Renal cortical epithelial cell (primary cell): ENCODE measurements at places on chromosomes 2 and 18.

GRCh38 chr2:181991171-181991885 is 5.7 kb downstream of the PPP1R1C start:
- no peak for DNase-seq

GRCh38 chr18:2325308-2325849 is 245.9 kb downstream of the METTL4 start:
- peak; percentile 15 for DNase-seq

DNA sequence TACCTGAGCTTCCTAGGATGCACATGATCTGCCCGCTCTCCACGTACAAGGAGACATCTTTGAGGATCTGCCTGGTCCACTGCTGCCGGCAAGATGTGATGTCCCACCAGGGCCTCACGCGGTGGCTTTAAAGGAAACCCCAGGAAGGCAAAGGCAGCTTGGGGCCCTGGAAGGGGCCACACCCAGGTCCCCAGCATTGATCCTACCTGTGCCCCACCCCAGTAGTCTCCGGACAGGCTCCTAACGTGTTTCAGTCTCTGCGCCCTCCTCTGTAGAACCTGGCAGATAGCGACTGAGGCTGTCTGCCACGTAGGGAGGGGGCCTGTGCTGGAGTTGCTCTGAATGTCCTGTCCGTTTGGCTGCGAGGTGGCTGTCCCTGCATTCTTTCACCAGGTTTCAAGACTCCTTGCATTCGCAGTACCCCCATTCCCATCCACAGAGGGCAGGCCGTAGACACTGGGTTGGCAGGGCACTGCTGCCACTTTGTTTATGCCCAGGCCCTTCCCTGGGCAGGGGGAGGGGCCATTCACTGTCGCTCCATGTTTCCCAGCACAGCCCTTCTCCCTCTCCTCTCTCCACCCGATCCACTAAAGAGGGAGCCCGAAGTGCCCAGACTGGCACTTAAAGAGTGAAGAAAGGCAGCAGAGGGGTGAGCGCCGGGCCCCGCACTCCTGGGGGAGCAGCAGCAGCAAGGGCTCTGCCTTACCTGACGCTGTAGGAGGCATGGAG is 644 bp downstream of the ABCG5 start:
- DNase-seq = no peak

DNA sequence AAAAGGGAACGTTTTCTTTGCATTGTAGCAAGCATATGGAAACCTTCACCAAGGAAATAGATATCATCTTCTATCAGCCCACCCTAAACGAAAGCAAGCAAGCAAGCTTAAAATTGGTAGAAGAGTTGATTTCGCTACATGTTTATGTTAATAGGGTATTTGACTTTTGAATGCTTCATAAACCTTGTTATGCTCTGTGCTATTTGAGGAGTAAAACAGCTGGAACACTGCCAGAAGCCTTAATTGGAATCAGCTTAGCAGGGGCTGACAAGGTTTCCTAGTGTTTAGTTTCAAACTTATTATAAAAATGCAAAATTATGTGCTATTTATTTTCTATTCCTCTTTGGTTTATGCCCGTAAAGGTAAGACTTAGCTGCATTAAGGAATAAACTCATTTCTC is 70.6 kb upstream of the LINC00305 start:
- DNase-seq = peak; percentile 11

- DNase-seq = peak; percentile 2
Measured at GRCh38 chr2:204072443-204073324, 136.1 kb downstream of the ICOS start.

- no peak for DNase-seq
Measured at GRCh38 chr2:151691631-151692030, 42.6 kb downstream of the NEB start.

- DNase-seq = no peak
Measured at GRCh38 chr2:147777394-147777793, 67.4 kb upstream of the ACVR2A start.

GRCh38 chr2:164069540-164069939 is 333.7 kb upstream of the FIGN start:
- DNase-seq = no peak

DNA sequence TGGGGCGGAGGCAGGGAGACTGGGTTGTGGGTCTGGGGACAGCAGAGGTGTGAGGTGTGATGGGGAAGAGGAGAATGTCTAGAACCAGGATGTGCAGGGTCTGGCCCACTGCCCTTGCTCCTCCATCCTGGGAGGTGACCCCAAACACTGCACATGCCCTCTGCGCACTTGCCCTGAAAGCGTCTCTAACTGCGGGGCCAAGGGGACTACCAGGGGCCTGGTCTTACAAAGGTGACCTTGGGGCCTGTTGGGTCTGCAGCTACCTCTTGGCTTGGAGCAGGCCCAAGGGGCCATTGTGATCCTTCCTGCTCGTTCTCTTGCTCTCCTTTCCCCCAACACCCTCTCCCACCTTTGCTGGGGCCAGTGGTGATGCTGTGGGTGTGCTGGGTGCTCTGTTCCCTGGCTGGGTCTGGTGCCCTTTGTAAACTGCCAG is 48.0 kb upstream of the FAHD2A start:
- DNase-seq = no peak

- DNase-seq = peak; percentile 76
Measured at GRCh38 chr18:12811191-12811950, 72.7 kb downstream of the PTPN2 start.

DNA sequence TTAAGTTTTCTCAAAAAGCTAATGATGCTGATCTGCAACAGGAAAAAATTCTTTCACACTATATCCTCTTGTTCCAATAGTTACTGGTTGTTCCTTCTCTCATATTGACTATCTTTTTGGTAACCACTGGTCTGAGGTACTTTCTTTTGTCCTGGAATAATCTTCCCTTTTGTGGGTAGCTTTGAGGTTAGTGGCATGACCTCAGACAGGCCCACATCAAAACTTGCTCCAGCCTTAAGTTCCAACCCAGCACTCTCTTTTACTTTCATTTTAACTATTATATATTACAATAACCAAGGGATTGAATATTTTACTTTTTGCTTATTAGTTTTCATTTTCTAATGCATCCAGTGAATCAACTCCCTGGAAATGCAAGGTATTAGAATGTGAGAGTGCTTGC is 9.5 kb downstream of the REG1A start:
- DNase-seq = no peak

- DNase-seq = no peak
Measured at GRCh38 chr2:175431101-175431946, 249.8 kb upstream of the ATP5MC3 start.

DNA sequence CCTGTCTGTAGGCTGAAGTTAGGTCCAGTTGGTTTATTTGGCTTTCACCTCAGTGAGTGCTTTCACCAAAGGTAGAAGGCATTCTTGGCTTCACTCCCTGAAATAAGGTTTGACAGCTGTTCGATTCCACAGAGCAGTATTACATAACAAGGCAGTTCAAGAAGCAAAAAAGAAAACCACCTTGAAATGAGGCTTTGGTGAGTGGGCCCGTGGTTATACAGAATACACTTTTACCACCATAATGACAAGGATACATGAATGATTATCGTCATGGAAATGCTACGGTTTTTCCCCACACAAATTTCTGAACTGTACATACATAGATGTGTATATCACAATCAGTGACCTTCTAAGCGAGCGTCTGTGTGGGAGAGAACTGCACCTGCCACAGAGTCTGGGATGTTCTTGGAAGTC is 80.0 kb upstream of the CHRNA1 start:
- no peak for DNase-seq

DNA sequence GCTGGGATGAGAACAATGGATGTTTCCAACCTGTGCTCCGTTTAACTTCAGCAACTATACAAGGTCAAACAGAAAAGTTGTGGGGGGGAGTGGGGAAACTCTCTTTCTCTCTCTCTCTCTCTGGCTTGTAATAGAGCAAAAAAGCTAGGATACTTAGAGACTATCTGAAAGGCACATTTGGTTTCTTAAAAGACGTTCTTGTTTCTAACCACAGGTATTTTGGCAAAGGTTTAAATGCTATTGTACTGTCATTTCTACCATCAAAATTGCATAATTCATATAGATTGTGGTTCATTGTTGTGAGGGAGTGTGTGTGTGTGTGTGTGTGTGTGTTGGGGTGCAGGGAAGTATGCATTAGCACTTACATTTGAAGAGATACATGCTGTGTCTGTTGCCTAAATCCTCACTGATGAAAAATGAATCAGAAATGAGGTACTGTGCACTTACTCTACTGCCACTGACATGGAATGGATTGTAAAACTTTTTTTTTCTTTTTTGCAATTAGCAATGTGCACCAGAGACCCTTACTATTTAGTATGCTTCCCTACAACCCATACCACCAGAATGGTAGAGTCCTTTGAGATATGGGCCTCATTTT is 841.0 kb upstream of the PIK3C3 start:
- no peak for DNase-seq

DNA sequence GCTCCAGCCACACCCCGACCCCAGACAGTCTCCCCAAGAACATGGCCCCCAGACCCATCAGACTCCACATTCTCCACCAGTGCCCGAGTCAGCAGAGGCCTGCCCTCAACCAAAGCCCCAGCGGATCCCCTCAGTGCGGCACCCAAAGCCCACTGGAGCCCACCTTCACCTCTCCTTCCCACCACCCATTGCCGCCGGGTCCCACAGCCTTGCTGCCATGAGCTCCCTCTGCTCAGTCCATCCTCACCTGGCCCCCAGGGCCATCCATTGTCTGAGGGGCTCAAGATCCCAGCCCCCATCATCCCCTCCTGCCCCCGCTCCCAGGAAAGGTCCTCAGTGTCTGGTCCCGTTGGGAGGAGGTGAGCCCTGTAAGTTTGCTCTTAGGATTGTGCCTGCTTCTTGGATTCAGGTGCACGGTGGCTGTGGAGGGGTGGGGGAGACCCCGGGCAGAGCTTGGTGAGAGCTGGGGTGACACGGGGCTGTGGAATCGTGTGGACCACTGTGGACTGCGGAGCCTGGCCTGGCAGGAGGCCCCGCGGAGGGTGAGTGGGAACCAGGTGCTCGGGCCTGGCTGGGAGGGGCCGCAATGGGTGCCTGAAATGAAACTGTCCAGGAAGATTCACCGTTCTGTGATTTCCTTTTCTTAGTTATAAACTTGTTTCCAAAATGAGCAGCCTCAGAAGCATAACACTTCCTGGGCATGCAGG is 32.7 kb upstream of the GPC1 start:
- no peak for DNase-seq

GRCh38 chr2:144668493-144669110 is 148.7 kb upstream of the ZEB2 start:
- DNase-seq = no peak

- DNase-seq = no peak
Measured at GRCh38 chr18:68842951-68843350, 45.1 kb downstream of the CCDC102B start.

GRCh38 chr2:148965623-148966437 is 72.7 kb upstream of the LYPD6B start:
- DNase-seq = no peak

DNA sequence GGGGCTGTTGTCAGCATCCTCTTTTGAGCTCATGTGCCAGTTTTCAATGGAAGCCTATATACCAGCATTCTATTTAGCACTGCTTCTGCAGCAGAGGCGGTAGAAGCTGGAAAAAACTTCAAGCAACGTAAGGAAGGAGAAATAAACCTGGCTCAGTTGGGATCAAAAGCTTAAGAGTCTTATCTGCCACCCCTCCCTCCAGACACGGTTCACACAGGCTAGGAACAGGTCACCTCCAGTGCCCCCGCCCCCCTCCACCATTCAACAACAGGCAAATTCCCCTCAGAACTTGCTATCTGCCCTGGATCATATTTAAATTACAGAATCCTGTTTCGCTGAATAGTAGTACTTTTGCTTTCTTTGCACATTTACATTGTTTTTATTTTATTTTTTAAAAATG is 384.8 kb upstream of the PKDCC start:
- no peak for DNase-seq

DNA sequence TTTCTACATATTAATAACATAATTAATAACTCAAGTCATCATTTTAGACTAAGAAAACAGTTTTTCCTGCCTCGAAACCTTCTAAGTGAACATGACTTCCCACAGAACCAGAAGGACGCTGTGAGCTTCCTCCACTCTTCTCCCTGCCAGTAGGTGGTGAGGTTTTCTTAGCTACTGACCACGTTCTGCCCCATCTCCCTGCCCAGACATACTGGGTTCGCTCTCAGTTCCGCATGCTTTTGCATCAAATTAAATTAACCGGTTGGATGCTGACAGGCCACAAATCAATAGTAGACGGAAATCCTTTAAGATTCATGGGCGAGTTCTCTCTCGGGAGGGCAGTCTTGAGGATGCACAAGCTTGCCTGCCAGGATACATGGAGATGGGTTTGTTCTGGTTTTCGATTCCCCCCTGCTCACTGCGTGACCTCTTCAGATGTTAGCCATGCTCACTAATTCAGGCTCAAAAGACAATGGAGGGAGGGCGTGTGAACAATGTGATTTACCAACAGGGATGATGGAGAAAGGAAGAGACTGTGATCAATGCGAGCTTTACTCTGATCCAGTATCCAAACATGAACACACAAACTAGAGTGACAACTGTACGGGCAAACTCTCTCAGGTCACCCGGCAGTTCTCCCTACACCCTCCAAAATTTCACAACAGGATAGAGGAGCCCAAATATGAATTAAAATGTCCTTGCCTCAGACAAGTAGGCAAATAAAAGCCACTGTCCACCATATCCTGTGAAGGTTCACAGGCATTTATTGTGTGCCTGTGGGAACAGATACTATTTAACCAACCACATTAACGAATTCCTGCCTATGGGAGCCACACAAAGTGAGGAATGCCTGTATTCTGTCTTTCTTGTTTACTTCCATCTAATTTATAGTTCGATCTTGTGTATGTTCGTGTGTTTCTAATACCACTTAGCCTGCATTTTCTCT is 375.7 kb downstream of the EIPR1 start:
- DNase-seq = peak; percentile 17

GRCh38 chr2:65073879-65074565 is 17.8 kb downstream of the CEP68 start:
- DNase-seq = no peak

- DNase-seq = peak; percentile 37
Measured at GRCh38 chr2:10084223-10084865, 4.1 kb upstream of the CYS1 start.

DNA sequence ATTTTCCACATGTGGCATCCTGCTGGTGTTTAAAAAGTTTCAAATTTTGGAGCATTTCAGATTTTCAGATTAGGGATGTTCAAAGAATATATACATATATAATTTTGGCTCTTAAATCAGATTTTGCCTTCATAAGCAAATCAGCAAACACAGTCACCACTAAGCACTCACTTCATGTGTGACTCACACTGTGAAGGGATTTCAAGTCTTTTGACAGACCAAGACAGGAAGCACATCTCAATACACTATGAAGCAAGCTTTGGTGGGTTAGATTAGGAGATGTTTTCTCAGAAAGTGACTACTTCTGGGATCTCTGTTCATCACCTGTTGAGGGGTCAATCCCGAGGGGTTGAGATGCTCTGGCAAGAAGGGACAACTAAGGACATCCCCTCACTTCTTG is 227.8 kb upstream of the RBBP8 start:
- DNase-seq = peak; percentile 85

GRCh38 chr2:7027411-7027810 is 110.2 kb downstream of the RNF144A start:
- no peak for DNase-seq

GRCh38 chr2:38436227-38436664 is 59.2 kb upstream of the ATL2 start:
- peak; percentile 86 for DNase-seq
